ENCODE measurements at places on chromosomes 4 and X. TPM values are rescaled to one million over a fixed set of nuclear protein-coding genes. Genes with fewer than 3 reads are reported as not detected.

Gene GPR143
- total RNA-seq, result not detected

Gene ZIC3
- total RNA-seq, result not detected

Gene AFM
- not detected for total RNA-seq

Gene MCF2
- 0.34 TPM for total RNA-seq

Gene ITM2A
- total RNA-seq, result 152 TPM

Measured in T-helper 2 cell treated with Interferon-gamma antibody and Interleukin-4, amounts not matched to agents 100 ng/mL and 5 ng/mL, for 36 hours (primary cell).